ENCODE measurements at places on chromosomes 12 and 14. TPM values are rescaled to one million over a fixed set of nuclear protein-coding genes. Genes with fewer than 3 reads are reported as not detected.

Gene MYF5
- polyA plus RNA-seq: not detected

Gene MIPOL1
- not detected for polyA plus RNA-seq

Gene ST8SIA1
- not detected for polyA plus RNA-seq

Gene C2CD5
- polyA plus RNA-seq: 17.8 TPM

Gene SLC25A21
- polyA plus RNA-seq: not detected

Gene SRRM4
- not detected for polyA plus RNA-seq
